ENCODE measurements at places on chromosomes 5 and 9.

DNA sequence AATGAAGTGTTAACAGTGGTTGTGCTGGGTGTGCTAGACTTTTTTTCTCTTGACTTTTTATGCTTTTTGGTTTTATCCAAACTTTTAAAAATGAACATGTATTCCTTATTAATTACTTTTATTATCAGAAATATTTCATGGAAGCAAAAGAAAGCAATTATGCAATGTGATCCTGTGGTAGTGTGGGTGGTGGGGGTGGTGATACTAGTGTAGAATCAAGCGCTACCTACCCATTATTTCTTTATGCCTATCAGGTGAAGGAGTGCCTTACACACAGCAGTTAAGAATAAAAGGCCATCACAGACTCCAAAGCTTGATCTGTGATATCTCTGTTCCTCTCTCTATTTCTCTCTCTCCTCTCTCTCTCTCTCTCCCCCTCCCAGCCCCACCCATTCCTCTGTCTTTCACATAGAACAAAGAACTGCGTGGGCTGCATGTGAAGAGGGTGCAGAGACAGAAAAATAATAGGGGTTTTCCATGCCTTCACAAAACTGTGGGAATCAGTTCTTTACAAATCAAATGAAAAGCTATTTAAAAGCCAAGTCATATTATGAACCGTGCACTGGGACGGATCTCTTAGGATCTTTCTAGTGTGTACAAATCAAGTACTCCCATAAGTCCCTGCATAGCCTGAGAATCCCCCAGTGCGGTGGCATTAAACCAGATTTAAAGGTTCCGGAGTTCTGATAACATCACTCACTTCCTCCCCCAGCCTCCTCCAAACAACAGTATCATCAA lies 351.2 kb downstream of the RAB3C start:
- no peak for DNase-seq

DNA sequence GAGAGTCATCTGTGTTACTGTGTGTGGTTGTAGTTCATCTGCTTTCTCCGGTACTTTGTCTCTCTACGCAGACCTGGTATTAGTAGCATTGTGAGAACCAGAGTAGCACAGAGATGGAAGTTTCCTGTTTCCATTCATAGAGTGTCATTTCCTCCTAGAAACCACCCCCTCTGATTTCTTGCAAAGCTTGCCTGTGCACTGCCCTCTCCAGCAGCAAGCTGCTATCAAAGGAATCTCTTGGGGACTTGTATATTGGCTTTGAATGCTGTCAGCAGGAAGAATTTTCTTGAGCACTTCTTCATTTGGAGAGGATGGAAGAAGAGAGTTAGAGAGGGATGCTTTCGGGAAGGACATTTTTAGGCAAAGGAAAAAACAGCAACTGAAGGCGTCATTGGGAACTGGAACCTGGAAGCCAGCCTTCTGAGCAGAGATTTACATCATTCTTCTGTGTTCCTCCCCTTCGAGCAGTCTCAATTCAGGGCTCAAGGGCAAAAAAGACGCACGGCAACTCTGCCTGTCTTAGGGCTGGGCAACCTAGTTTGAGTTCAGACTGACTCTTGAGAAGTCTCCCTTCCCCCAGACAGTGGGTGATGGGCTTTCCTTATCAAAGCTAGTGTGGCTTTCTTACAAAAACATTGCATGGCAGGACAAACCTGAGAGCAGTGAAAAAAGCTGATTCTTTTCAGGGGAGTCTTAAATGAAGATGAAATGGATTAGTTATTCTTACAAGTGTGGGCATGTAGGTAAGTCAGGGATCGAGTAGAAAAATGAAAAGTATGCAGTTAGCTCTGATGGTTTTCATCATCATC lies 226.3 kb downstream of the AOPEP start:
- DNase-seq = no peak

- no peak for DNase-seq
Observed at GRCh38 chr9:121567500-121568342, 68.1 kb upstream of the GGTA1 start.

- no peak for DNase-seq
Observed at GRCh38 chr5:110440058-110440457, 286.4 kb downstream of the TMEM232 start.

DNA sequence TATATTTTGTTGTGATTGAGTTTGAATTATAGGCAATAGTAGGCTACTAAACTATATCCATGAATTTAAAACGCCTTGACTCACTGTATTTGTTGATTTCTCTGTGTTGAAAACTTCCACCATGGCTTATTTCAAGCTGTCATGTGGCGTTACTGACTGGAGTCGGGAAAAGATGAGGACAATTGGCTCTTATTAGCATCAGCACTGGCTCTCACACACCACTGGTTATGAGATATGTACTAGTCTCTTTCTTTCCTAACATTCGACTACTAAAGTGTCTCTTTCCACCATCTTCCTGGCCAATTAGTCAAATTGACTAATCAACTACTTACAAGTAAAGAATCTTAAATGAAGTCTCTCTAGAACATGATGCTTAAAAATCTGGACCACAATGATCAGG lies 9.1 kb upstream of the DAB2 start:
- no peak for DNase-seq

GRCh38 chr5:449151-449550 lies 6.2 kb downstream of the EXOC3 start:
- no peak for DNase-seq

GRCh38 chr9:136787690-136788400 lies 3.3 kb upstream of the TMEM141 start:
- no peak for DNase-seq

GRCh38 chr5:63962279-63962678 lies at the start of gene HTR1A:
Gene HTR1A, minus strand, starts transcription at chr5:63962445. Its CDS starts 726 bp downstream, at chr5:63961719.
- DNase-seq = no peak

DNA sequence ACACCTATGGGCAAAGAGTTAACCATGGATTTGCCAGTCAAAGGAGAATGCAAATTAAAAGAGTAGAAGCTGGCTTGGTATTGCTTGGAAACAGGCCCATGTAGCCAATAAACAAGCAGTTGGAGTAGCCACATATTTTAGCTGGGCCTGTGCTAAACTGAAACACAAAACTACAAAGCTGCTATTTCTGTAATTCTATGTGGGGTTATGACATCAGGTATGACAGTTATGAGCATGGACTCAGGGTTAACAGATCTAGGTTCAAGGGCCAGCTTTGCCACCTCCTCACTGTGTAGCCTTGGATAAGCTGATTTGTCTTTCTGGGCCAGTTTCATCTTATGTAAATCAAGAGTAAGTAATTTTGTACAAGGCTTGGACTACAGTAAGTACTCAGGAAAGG lies 142.7 kb downstream of the PIP5K1B start:
- DNase-seq = no peak

DNA sequence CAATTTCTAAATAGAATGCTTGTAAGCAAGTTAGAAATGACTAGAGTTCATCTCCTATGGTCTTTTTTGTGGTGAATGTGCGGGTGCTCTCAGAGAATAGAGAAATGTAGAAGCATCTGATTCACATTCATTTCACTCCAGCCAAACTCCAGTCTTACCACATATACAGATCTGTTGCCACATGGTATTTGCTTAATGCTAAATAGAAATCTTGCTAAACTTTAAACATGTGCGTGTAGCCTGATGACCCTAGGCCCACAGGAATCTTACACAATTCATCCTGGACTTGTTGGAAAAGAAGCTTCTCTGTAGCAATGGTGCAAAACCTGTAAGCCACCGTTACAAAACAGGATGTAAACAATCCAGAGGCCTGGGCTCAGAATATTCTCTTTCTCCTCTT lies 135.2 kb downstream of the PCSK1 start:
- DNase-seq = no peak

DNA sequence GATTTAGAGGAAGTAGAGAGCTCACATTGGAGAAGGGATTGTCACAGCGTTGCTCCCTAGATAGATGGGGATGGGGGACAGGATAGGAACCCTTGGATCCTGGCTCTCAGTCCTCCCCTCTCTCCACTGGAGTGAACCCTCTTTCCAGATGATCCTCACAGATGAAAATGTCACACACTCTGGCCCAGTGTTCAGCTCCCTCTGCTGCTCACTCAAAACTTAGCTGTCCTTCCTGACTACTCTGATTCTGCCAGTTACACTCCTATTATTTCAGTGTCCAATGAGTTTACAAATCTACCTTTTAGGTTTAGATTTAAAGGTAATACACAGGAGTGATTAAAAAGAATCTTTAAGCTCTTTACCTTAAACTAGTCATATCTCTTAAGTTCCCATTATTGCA lies 5.8 kb upstream of the SPINK7 start:
- DNase-seq = no peak

GRCh38 chr9:124800306-124801259 lies 23.6 kb downstream of the OLFML2A start:
- no peak for DNase-seq

- DNase-seq = no peak
Observed at GRCh38 chr9:130555968-130556367, 23.4 kb upstream of the FUBP3 start.

DNA sequence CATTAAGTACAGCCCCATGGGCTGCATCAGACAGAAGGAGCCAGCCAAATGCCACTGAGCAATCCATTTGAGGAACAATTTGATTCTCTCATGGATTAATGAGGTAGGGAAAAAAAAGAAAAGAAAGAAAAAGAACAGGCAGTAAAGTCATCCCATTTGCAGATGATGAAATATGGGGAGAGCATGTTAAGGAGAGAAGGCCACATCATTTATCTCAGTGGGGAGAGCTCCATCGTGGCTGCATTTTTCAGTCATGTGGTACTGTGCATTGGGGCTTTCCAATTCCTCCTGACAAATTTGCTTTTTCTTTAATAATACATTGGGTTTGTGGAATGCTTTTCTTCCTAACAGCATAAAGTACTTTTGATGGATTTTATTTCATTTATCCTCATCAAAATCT lies 375.2 kb upstream of the TLE4 start:
- no peak for DNase-seq

- DNase-seq = no peak
Observed at GRCh38 chr5:58666598-58667581, 84.0 kb downstream of the RAB3C start.

- no peak for DNase-seq
Observed at GRCh38 chr9:128053560-128053959, 13.6 kb downstream of the NAIF1 start.

GRCh38 chr5:91103353-91104061 lies 279.6 kb downstream of the ARRDC3 start:
- DNase-seq = no peak

DNA sequence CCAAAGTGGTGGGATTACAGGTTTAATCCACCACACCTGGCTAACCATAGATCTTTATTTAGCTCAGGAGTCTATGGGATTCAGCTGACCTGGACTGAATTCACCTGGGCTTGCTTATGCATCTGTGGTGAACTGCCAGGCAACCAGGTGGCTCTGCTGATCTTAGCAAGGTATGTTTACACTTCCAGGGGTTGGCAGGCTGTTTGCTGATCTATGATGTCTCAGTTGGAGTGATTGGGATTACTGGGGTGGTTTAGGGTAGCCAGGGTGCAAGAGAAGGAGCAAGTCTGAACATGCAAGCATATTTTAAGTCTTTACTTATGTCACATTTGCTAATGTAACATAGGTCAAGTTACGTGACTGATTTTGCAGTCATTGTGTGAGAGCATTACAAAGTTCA lies 63.6 kb upstream of the JAK2 start:
- no peak for DNase-seq

GRCh38 chr5:80711938-80712337 lies 57.2 kb upstream of the DHFR start:
- no peak for DNase-seq

DNA sequence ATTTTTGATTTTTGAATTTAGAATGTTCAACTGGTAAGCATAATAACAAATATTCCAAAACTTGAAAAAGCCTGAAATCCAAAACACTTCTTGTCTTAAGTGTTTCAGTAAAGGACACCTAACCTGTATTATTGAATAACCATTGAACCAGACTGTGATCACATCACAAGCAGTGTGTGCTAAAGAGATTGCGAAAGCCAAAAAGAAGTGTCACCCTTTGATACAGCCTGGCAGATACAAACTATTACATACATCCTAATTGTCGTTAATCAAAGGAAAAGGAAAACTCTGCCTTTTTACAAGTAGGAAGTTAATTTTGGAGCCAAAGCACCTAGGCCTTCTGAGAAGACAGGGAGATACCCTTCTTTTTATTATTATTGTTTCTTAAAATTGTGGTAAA lies 8.4 kb upstream of the FAM120AOS start:
- no peak for DNase-seq

GRCh38 chr5:176540476-176540899 lies 3.3 kb upstream of the RNF44 start:
- no peak for DNase-seq

DNA sequence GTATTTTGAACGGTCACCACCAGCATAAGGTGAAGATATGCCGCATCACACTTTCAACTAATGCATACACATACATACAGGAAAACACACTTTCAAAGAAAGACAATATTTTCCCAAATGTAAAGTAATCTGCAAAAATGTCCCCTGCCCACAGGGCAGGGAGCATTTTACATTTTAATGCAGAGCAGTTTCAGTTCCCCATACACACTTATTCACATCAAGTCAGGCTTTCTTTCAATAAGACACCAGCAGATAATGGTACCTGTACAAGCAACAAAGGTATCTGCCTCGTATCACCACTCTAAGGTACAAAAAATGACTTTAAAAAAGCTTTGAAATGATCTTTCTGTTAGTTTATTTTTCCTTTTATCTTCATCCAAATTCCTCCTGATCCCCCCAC lies 247.1 kb upstream of the CCNG1 start:
- DNase-seq = no peak

- DNase-seq = no peak
Observed at GRCh38 chr9:136910197-136910900, 24.0 kb downstream of the TRAF2 start.

GRCh38 chr5:9545992-9546851 lies at the start of gene SEMA5A:
Gene SEMA5A, minus strand, starts transcription at chr5:9546075. Its CDS starts 166,129 bp downstream, at chr5:9379946.
- peak; percentile 36 for DNase-seq

DNA sequence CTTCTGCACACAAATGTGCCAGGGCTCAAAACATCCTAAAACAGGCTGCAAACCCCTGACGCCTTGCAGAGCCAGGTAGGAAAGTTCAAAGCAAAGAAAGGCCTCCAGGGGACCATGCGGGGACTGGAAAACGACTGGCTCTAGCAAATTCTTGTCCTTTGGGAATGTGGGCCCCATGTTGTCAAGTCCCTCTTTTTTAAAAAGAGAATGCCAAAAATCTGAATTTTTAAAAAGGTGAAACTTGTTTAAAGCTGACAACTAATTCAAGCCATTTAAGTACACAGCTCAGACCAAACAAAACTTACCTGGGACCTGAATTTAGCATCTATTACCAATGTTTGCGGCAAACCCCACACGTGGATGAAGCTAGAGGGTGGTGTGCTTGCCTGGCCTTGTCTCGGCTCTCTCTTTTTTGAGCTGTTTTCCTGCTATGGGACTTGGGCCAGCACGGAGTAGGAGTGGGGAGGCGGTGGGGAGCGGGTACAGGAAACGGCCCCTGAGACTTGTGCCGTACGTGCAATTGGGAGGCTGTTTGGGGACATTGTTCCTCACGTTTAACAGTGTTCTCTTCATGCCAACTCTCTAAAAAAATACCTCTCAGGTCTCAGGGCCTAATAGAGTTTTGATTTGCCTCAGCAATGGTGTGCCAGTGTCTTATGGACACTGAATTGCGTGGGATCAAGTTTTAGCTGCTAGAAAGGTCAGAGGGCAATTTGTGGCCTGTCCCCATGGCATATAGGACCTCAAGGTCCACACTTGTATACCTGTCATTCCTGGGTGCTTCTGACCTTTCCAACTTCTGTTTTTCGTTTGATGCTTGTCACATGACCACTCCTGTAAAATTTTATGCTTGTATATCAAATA lies 15.1 kb upstream of the PHF19 start:
- DNase-seq = no peak

- DNase-seq = no peak
Observed at GRCh38 chr9:73539881-73540390, 388.3 kb downstream of the ANXA1 start.

GRCh38 chr5:138385660-138386059 lies 33.2 kb downstream of the KDM3B start:
- no peak for DNase-seq

GRCh38 chr9:105681724-105682123 lies 12.6 kb upstream of the TMEM38B start:
- no peak for DNase-seq
